Uterine smooth muscle cell (primary cell): ENCODE measurements at places on chromosomes 4 and X. TPM values are rescaled to one million over a fixed set of nuclear protein-coding genes. Genes with fewer than 3 reads are reported as not detected.

Gene GAGE1
- not detected in 2 replicates for total RNA-seq

Gene NLGN3
- total RNA-seq = under 0.01 and 0.12 TPM in 2 replicates

Gene FRMPD3
- total RNA-seq = not detected in 2 replicates

Gene FGF13
- 1.7 and 2.2 TPM in 2 replicates for total RNA-seq

Gene SPON2
- 216 and 281 TPM in 2 replicates for total RNA-seq

Gene MAGEB10
- total RNA-seq = not detected in 2 replicates

Gene CXorf49B
- not detected in 2 replicates for total RNA-seq

Gene MAGEA10
- total RNA-seq = not detected in 2 replicates
